Activated CD8-positive, alpha-beta memory T cell treated with anti-CD3 and anti-CD28 coated beads for 1 hour (primary cell): ENCODE measurements at places on chromosomes 3 and 15.

- DNase-seq, result no peak
These were observed 115.2 kb upstream of the SLC6A11 start for GRCh38 chr3:10700821-10701220.

DNA sequence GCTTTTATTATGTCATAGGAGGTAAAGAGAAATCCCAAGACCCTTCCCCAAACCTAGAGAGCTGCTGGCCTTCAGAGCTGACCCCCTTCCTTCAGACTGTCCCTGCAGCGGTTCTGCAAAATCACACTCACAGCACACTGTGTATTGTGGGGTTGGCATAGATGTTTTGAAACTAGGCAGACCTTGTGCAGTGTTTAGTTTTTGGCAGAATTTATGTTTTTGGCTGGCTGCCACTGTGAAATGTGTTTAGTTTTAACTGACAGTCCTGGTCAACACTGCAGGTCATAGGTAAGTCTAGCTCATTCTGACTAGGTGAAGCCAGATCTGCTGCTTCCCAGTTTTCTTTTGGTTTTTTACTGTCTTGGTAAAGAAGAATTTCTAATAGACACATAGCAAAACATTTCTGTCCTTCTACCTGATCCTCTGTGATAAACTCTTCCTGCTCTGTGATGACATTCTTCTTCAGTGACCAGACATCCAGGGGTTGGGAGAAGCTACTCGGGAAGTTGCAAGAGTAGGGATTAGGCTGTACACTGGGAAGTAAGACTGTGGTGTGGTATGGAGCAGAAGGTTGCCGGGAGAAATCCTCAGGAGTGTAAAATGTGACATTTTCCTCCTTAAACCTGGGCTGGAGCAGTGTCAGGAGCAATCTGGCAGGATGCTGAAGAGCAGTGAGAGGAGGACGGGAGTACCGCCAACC is 209.6 kb upstream of the MCTP2 start:
- no peak for DNase-seq

DNA sequence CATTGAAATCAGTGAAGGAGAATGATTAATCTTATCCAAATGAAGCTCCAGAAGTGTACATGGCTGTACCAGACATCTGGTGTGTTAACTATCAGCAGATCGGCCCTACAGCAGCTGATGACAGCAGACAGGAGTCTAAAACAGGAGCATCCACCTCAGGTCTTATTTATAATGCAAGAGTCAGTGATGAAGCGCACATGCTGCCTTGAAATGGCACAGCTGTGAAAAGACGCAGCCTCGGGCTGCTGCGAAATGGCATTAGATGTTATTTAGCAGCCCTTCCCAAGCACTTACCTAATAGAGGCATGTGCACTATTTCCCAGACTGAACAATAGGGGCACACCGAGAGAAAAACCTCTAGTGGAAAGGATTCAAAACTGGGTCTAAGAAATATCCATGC is 472.3 kb upstream of the CBLB start:
- DNase-seq, result no peak

DNA sequence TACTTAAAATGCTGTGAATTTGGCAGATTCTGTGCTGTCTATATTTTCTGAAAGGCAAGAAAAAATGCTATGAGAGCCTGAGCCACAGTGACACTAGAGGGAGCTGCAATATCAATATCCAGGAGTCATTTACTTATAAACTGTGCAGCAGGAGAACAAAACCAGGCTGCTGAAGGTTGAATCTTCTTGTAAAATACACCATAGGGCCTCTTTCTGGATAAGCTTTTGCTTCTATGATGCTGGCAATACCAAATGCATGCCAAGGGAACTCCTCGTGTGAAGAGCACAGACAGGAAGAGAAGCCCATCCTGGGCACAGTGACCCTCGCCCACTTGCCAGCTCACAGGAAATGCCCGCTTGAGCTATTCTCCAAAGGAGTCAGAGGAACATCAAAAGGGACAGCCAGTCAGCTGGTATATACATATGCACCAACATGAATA is 48.0 kb upstream of the TSPAN3 start:
- no peak for DNase-seq

GRCh38 chr15:69025320-69025719 is 10.8 kb downstream of the NOX5 start:
- no peak for DNase-seq

GRCh38 chr3:112776836-112777235 is 69.8 kb downstream of the CD200R1L start:
- DNase-seq, result no peak

DNA sequence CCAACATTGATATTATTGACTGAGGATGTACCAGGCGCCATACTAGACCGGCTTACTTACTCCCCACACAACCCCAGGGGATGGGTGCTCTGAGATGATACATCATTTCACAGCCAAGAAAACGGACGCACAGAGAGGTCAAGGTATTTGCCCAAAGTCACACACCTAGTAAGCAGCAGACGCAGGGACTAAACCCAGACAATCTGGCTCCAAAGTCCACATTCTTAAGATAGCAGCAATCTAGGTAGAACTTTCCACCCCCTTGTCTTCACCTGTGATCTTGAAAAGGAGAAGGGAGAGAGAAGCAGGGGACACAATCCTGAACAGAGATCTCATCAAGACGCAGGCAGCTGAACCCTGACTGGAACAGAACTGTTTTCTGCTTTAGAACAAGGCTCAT is 200.6 kb downstream of the XXYLT1 start:
- DNase-seq, result no peak

- no peak for DNase-seq
These were observed 29.7 kb upstream of the USP50 start for GRCh38 chr15:50576166-50576565.

GRCh38 chr3:25910997-25911396 is 121.1 kb downstream of the OXSM start:
- DNase-seq, result no peak

GRCh38 chr3:88434001-88434400 is 284.2 kb downstream of the C3orf38 start:
- DNase-seq, result no peak

DNA sequence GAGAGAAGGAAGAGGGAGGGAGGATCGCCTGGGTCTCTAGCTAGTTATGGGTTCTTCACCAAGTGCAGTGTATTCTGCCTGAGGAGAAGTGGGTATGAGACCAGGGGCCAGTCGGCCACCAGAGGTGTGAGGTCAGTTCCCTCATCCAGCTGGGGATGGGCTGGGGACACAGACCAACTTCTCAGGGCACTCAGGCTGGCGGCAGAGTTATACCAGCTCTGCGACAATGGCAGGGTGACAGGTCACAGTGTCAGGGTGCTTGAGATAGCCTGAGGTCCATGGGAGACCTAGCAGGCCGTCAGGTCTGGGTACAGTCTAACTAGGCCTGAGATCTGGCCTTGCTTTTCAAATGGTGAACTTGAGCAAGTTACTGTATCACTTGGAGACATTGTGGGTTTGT is 31.4 kb upstream of the PLXNA1 start:
- no peak for DNase-seq

DNA sequence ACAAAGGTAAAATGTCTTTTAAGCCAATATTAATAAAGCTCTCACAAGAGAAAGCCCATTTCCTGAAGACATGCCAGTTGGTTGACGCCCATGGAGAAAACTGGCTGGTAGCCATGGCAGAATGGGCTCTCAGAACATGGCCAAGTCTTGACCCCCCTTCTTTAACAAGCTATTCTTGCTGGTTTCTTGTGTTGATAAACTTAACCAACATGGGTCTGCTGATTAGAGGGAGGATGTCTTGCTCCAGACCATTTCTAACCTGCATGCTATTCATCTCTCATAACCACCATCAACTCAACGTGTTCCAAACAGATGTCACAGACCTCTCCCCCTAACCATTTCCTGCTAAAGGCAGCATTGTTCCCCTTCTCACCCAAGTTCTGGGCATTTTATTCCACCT is 25.7 kb downstream of the NTRK3 start:
- DNase-seq, result no peak

- DNase-seq, result no peak
These were observed 1.8 kb downstream of the BCHE start for GRCh38 chr3:165835431-165835830.

GRCh38 chr15:83158393-83158792 is 49.2 kb downstream of the HDGFL3 start:
- DNase-seq, result no peak

DNA sequence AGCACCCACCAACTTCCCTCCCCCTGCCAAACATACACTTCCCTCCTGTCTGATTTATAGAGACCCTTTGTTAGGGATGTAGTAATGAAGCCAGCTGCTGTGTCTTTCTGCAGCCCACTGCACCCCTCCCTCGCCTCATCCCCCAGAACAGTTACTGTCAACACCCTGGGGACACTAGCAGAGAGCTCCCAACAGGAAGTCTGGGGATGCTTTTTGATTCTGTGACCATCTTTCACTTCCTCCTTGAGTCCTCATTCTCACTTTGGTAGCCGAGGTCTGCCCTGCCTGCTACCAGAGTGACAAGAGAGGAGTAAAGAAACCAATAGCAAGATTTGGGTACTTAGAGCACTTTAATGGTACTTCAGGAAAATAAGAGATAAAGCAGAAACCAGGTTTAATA is 201.6 kb downstream of the SATB1 start:
- no peak for DNase-seq

GRCh38 chr15:53831907-53832770 is 72.7 kb upstream of the WDR72 start:
- no peak for DNase-seq

- no peak for DNase-seq
These were observed 100.7 kb upstream of the KCNMB2 start for GRCh38 chr3:178435575-178435974.

GRCh38 chr3:196440696-196441095 is 8.5 kb upstream of the UBXN7 start:
- DNase-seq, result no peak

- DNase-seq, result no peak
These were observed 225.8 kb upstream of the DPPA4 start for GRCh38 chr3:109563149-109563548.

- DNase-seq, result no peak
These were observed 61.7 kb upstream of the PPIB start for GRCh38 chr15:64224511-64224910.
